Cortex of kidney (tissue), 1 donor: ENCODE measurements at places on chromosomes 5 and 9.

DNA sequence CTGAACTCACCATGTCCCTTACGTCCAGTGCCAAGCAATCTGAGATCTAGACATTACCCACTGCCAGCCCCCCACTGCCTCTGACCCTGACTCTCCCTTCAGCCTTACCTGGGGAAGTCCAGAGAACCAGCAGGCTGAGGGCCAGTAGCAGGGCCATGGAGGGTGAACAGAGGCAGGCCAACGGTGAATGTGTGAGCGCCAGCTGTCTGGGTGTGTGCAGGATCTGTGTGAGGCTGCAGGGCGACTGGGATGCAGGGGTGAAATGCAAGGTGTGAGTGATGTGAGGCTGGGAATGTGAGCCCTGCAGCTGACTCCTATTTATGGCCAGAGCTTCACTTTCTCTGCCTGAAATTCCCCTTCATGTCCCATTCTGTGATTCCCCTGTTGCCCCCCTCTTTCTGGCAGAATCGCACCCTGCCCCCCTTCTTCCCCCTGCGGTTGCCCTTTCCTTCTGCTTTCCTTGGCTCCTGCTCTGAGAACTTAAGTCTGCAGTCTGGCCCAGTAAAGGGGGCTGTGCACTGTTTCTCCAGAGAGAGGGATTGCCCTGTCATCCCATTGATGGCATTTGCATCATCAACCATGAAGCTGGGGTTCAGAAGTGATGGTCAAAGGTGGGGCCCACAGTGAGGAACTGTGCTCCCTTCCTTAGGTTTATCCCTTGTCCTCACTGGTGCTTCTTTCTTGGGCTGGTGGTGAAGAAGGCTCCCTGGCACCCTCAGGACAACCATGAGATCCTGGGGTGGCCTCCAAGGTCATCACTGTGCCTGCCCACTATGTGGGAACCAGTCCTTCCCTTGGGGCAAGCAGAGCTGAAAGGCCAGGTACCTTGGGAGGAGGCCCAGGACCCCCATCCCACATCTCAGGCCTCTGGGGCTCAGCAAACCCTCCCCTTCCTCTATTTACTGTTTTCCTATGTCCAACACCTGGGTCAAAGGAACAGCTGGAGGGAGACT lies at the start of gene CCL19:
TSS of gene CCL19 (minus strand) at position 294 of the 953 bp plus-strand sequence. CDS start at position 157, 137 bp downstream.
- no peak for DNase-seq

DNA sequence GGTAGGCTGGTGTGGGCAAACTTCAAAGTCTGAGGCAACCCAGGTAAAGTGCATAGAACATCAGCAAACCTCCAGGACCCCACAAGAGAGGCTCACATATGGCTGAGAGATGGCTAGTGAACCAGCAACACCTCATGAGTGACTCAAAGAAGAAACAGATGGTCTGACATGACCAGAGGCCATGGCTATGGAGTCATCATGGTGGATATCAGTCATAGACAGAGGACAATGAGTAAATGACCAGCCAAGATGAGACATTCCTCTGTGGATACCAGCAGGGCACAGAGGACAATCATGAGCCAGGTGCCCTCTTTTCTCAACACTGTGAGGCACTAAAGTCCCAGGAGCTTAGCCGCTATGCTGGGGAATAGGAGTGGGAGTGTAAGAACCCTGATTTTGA lies 180.8 kb downstream of the RASEF start:
- DNase-seq: no peak

DNA sequence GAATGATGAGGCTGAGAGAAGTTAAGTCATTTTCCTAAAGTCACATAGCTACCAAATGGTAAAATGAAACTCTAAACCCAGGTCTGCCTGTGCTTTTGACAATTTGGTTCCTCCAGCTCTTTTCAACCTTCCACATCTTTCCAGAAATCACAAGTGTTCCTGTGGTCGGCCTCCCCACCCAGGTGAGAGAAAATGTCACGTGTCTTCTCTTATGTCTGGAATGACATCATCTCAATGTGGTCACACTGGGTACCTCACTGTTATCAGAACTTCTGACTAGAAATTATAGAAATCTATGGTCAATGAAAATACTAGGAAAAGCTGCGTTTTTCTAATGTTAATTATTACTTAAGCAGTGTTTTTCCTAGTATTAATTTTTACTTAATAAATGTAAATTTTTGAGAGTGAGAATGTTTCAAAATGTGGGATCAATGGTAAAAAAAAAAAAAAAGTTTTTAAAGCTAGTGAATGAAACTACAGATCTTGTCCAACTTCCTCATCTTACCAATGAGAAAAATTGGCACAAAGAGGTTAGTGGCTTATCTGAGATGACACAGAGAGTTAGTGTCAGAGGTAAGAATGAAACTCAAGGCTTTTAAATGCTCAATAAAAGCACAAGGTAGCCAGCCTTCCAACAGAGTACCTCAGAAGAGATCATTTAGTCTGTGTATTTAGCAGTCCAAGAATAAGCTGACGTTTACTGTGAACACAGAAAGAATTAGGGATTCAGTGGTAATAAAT lies 228.7 kb upstream of the NR4A3 start:
- DNase-seq: no peak

DNA sequence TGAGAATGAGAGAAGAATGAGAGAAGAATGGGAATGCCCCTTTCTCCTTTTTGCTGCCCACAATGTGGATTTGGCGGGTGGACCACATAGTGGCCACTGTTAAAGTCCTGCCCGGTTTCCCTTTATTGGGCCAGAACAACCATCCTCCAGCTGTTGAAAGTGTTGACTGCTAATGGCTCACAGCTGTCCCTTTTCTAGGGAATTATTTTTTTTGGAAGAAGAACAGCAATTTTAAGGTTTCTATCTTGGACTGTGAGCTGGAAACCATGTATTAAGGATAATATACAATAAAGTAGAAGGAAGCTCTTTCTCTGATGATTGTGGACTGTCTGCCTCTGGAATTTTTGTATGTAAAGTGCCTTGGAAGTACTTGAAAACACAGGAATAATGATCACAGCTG lies 185.9 kb downstream of the DMRT2 start:
- no peak for DNase-seq

DNA sequence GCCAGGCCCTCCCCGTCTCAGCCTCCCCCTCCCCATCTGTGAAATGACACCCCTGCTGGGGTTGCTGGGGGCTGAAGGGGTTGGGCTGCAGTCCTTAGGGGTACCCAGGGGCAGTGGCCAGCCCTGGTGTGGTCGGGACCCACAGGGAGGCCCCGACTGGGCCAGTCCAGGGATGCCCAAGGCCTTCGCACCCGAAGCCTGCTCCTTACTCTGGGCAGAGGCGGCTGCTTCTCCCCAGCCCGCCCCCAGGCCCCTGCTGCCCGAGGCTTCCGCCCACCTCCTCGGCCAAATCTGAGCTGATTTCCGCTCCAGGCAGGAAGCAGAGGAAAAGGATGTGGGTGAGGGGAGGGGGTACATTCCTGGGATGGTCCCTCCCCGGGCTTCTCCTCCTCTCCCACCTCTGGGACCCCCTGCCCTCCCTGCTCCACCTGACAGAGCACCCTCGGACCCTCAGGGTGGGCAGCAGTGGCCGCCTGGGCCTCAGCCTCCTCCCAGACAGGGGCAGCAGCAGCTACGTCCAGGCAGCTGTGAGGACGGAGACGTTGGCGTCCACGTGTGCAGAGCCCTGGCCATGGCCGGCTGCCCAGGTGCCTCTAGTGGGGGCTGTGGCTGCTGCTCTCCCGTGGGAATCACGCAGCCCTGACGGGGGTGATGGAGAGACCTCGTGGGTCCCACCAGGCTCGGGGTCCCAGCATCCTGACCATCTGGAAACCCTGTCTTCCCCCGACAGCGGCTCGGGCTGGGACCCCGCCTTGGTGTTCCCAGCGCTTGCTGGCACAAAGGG lies 4.2 kb upstream of the NRARP start:
- DNase-seq: no peak

DNA sequence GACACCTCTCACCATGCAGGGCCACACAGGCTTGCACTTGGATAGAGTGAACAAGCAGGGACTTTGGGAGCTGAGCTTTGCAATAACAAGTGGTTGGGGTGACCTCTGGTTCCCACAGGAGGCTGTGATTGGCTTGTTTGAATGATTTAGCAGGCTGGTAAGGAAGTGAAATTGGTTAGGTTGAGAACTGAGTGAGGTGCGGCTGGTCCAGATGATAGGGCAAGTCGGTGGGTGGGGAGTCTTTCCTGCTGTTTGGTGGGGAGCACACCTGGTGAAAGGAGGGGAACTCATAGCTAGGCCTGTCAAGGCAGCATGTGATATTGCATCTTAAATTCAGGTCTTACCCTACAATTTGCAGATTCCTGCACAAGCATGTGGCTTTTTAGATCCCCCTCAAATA lies 794.6 kb upstream of the ZNF608 start:
- DNase-seq: no peak

DNA sequence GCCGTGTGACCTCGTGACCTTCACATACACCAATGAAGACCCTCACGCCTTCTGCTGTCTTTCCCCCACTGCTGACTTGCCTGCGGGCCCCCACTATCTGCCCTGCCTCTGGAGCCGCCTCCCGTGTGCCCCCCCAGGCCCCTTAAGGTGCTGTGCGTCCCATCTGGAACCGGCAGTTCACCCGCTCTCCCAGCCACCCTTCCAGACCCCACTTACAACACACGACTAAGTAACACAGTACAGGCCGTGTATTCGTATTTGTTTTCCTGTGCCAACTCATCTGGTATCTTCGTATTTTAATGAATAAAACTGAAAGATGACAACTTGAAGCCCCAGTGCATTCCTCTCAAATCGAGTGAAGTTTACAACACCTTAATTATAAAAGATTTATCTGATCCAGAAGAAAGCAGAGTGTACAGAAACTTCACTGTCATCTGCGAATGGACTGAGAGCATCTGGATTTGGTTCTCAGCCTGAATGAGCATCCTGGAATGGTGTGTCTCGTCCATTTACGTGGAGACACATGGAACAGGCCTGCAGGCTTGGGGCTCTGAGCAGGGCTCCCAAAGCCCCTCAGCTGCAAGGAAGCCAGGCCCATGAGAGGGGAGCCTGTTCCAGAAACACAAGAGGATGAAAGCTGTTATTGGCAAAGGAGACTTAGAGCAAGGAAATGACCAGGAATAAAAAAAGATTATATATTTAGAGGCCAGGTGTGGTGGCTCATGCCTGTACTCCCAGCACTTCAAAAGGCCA lies 21.9 kb upstream of the TERT start:
- no peak for DNase-seq

DNA sequence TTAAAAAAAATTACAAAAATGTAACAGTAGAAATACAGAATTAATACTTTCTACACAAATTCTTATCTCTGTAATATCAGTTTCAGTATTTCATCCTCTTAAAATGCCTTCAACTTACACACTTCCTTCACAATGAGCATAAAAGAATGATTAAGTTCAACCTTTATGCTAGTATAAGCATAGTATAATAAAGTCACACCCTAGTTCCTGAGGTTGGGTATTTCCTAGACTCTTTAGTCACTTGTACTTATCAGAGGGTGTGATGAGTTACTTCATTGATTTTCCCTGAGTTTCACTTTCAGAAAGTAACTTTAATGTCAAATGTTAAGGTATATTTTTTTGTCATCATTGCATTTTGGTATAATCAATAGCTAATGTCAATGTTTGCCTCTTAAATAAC lies 302.4 kb downstream of the PDE4D start:
- DNase-seq: no peak

DNA sequence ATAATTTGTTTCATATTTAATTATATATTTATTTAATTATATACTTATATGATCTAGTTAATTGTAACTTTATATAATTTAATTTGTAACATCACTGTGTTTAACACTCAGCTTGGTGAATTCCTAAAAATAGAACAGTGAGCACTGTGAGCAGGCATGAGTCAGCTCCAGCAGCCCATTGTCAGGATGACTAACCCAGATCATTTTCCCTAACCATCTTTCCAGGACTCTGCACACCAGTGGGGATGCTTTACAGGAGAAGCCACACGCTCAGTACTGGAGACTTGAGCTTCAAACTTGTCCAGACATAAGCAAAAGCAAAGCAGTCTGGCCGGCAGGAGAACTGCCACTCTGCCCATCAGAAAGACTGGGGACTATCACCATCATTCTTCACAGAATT lies 446.2 kb upstream of the TRPC7 start:
- DNase-seq: no peak

- DNase-seq: no peak
Observed at GRCh38 chr5:132396589-132397031, 27.1 kb downstream of the SLC22A5 start.
